ENCODE measurements at places on chromosomes 12 and 14.

DNA sequence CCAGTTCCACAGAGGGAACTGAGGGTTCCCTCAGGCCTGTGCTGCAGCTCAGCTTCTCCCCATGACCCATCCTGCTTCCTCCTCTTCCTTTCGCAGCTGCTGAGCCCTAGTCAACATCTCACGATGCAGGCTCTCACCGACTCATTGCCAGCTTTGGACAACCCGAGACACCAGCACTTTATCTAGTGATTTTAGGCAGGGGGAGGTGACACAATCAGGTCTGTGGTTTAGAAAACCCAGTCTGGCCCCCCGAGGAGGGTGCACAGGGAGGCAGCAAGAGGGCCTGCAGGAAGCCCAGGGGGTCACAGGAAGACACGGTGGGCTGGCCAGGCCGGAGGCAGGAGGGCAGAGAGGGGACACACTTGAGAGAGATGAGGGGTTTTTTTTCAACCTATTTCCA lies 35.4 kb downstream of the DIO3 start:
- no peak for DNase-seq

- DNase-seq: no peak
These were observed 148.1 kb downstream of the TSPAN9 start for GRCh38 chr12:3225154-3225795.

GRCh38 chr12:51932218-51933076 lies 19.1 kb upstream of the ACVR1B start:
- DNase-seq: no peak

DNA sequence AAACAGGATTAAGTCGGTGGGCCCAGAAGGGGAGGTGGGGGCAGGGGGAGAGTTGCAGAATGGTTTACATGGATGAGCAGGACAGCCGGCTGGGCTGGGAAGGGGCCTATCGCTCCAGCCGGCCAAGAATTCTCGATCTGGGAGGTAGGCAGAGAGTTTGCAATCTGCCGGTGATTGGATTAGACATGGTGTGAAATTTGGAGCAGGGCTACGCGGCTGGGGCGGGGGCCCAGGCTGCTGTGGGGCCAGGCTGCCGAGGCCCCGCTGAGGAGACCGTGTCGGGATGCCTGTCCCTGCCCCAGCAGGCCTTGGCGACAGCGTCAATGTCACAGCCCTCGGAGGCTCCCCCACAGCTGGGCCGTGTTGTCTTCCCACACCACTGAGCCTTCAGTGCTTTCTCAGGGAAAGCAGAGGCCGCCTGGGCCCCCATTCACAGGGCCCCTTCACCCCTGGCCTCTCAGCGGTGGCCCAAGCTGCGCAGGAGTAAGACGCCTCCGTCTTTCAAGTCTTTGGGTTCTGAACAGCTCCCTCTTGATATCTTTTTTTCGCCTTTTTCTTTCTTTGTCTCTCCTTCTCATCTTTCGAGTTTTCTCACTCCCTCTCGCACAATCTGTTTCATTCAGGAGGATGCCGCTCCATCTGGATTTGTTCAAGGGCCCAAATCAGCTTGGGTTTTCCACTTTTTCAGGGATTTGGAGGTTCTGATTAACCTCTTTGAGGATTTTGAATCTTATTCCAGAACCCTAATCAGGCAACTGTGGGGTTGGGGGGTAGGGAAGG lies 117.5 kb upstream of the PARP11 start:
- no peak for DNase-seq

- DNase-seq: peak; percentile 96
These were observed at the start of gene RBM23 for GRCh38 chr14:22918804-22919600. RBM23 (minus strand) TSS chr14:22919149.

DNA sequence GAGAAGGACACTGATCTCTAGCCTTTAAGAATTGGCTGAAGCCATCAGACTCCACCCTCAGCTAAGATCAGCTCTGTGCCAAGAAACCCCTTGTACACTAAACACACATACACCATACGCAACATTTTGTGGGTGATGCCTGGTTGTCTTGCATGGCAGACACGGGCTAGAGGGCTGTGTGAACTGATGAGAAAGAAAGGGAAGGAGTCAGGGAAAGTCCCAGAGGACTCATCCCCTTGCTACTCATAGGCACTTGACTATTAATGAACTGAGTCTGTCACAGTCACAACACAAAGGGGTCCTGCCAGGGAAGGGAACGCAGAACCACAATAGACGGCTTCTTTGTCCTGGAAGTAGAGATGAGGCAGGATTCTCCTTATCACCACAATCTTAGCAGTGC lies 80.8 kb downstream of the EMP1 start:
- no peak for DNase-seq

DNA sequence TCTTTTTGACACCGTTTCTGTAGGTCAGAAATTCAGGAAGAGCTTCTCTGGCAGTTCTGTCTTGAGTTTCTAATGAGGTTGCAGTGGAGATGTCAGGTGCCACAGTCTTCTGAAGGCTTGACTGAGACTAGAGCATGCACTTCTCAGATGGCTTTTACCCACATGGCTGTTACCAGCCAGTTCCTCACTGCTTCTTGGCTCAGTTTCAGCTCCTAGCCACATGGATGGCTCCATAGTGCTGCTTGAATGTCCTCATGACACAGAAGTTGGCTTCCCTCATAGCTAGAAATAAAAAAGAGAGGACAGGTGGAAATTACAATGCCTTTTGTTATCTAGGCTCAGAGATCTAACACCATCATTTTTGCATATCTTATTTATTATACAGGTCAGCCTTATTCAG lies 38.1 kb upstream of the SLC2A13 start:
- no peak for DNase-seq

DNA sequence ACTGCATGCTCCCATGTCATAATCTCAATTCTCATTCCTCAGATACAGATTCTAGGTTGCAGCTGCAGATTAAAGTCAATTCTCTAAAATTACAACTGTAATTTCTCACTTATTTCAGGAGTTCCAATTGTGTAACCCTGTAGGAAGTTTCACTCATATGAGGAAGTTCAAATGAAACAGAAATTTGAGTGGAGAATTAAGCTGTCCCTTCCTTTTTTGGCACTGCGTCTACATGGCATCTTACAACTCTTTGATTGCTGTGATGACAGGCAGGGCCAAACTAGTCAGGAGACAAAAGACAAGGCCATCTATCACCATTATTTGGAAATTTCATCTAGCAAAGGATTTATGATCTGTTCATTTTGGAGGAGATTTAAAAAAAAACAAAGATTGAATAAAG lies 13.3 kb upstream of the GRIP1 start:
- DNase-seq: no peak

DNA sequence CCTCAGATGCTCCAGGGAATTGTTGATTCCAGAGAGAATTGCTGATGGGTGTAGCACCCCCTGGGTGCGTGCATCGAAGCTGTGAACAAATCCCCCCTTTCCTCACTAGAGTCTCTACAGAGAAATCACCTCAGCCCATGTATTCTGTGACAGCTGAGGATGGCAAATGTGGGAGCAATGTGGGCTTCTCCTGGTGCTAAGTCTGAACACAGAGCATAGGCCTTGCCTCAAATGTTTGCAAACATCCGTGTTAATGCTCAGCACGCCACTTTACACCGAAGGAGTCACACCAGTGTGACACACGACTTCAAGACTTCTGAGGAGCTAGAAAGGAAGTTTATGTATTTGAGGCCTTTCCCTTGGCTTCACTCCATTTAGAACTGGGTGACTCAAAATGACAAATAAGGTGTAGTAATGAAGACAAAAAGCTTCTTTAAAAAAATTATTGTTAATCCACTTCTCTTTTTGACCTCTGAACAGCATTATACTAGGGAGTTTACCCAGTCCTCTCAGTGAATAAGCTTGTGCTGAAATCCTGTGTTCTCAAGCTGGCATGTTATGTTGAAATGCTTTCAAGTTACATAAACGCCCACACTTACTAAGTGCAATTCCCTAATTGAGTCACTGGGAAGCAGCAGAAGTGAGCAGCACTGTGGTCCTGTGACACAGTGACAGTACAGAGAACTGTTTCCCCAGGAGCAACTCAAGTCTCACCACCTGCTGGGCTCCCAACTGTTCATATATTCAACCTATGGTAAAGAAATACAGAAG lies 92.9 kb downstream of the FAR2 start:
- no peak for DNase-seq

DNA sequence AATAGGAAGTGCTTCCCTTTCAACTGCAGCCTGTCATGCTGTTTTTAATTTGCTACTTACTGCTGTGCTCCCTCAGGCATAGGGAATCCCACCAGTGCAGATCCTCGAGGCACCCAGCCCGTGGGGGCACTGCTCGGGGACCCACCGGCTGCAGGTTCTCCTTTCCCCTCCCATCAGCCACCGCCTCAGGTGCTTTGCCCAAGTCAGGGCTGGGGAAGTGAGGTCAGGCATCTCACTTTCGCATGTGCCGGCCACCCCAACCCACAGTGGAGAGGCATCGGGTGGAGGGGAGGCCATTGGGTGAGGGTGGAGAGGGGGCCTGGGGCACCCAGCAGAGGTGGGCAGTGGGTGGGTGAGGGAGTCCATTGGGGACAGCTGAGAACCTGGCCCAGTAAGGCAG lies 41.9 kb upstream of the MAX start:
- no peak for DNase-seq

- no peak for DNase-seq
These were observed 27.6 kb downstream of the RAB3IP start for GRCh38 chr12:69766260-69766659.

DNA sequence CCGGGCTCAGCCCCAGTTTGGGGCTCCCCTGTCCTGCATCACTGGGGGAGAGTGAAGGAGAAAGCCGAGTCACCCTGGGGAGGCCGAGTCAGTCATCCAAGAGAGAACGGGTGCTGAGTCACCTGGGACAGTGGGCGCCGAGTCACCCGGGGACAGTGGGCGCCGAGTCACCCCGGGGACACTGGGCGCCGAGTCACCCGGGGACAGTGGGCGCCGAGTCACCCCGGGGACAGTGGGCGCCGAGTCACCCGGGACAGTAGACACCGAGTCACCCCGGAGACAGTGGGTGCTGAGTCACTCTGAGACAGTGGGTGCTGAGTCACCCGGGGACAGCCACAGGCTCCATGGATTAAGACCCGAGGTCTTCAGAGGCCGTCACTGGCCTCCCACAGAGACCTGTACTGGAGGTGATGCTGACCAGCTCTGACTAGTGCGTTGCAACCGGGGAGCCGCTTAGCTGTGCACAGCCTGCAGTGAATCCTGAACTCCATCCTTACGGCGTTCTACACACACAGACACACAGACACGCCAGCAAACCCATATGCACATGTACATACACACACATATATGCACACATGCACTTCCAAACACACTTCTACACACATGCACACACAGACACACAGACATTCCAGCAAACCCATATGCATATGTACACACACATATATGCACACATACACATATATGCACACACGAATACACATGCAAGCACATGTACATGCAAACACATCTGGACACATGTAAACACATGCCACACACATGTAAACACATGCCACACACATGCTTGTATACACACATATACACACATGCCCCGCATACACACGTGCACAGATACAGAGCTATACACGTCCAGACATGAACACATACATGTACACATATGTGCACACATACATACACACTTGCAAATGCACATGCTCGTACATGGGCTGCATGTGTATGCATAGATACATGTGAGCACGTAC lies 64.9 kb upstream of the GALNT9 start:
- no peak for DNase-seq

DNA sequence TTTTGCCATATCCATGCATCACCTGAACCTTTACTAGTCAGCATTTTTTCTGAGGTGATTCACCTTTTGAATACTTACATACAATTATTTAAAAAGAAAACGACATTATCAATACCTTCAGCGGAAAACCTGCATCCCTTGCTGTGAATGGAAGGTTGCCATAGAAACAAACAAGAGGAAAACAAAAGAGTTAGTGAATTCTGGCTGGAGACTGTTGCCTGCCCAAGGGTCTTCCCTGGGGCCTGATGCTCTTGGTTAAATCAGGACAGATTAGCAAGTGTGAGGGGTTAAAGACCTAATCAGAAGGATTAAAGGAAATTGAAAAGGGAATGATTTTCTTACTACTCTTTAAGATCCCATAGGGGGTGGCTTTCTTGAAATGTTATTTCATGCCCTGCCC lies 96.0 kb upstream of the WSCD2 start:
- DNase-seq: no peak

DNA sequence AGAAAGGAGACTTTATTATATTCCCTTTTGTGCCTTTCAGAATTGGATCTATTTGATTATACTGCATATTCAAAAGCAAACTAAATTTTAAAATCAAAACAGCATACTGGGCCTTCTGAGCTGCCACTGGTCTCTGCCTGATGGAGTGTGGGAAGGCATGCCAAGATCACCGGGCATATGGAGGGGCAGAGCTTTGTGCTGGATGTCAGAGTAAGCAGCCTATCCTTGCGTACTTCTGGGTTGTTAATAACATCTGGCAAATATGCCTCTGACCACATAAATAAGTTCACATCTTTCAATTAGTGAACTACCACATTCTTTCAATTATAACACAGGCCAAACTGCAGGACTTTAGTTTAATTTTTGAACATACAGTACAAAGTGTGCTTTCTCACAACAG lies 18.3 kb downstream of the MLH3 start:
- DNase-seq: no peak

GRCh38 chr14:102738373-102739189 lies 38.7 kb upstream of the TRAF3 start:
- no peak for DNase-seq

DNA sequence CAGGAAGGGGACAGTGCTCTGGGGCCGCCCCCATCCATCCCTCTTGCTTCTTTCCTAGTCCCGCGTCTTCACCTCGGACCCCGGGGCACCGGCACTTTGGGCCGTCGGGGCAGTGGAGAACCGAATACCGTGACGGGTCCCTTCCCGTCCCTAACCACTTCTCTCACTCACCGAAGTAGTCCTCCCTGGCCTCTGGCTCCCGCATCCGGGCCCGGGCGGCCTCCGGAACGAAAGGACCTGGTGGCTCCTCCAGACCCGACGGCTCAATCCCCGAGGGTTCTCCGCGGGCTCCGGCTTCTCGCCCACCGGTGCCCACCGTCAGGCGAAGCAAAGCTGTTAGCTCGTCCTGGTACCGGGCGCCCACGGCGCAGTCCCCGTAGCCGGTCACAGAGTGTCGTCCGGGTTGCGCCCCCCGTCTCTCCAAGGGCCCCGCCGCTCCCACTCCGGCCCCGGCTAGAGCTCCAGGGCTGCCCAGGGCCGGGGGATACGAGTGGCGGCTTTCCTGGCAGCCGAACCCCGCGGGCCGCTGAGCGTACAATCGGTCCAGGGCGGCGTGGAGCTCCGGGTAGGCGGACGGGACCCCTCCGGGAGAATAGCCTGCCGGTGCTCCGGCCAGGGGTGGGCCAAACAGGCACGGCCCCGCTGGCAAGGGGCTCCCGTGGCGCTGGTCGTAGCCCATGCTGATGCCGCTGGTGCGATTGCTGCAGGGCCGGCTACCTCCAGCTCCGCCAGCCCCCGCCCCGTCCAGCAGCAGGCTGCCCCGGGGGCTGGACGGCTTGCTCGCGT lies 1.1 kb downstream of the AJUBA start:
- DNase-seq: no peak

DNA sequence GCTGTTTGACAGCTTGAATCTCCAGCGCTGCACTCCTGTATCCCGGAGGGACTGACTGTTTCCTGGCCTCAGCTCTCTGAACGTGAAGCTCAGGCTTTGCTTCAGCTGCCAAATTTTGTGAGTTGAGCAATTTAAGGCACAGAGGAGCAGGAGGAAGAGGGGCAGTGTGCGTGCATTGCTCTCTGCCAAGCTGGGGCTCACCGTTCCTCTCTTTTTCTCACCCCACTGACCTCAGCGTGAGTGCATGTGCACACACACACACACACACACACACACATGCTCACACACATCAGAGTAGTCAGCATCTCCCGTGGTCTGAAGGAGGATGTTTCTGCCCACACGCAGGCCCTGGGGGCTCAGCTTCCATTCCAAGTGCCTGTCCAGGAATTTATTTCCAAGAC lies 27.8 kb upstream of the BDKRB2 start:
- DNase-seq: no peak

- no peak for DNase-seq
These were observed 176.5 kb downstream of the NAV3 start for GRCh38 chr12:78007173-78007572.

Measured in hypothalamus (tissue), 51 donors.